Urothelium cell line (cell line): ENCODE measurements at places on chromosomes 16 and 17.

DNA sequence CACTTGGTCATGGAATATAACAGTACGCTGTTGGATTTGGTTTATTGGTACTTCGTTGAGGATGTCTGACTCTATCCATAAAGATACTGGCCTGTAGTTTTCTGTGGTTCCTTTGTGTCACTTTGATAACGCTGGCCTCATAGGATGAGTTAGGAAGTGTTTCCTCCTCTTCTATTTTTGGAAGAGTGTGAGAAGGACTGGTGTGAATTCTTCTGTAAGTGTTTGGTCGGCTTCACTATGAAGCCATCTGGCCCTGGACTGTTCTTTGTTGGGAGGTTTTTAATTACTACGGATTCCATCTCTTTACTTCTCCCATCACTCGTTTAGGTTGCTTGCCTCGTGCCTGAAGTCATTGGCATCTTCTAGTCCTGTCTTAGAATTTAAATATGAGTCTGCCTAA, 117.3 kb downstream of the OR1D5 start:
- no peak for DNase-seq

DNA sequence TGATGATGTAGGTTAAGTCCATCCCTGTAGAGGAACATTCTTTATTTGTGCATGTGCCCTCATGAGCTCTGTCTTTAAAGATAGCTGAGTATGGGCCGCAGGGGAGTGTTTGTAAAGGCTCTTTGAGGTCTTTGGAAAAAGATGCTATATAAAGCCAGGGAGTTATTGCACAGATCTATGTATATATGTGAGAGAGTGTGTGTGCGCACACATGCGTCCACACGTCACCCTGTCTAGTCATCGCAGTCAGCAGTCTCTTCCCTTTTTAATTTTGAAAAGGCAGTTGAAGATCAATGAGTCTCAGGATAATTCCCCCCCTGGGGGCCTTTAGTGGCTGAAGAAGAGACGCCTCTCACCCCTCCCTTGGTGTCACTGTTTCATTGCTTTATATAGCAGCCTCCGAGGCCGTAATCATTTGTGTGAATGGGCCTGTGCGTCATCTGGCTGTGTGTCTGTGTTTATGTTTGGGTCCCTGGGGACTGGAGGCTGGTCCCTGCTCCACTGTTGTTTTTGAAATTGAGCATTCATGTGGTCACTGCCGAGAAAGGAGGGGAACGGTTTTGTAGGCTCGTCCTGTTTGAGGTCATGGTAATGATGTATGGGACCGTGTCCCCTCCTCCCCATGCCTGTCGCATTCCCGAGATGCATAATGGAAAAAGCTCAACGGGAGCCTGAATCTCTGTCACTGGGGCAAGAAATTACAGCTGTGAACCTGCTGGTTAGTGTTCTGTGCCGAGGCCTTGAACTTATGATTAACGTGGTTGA, 143.9 kb downstream of the SNX29 start:
- DNase-seq: peak; percentile 24

GRCh38 chr17:65750631-65751115, 189.2 kb upstream of the AXIN2 start:
- peak; percentile 95 for DNase-seq

DNA sequence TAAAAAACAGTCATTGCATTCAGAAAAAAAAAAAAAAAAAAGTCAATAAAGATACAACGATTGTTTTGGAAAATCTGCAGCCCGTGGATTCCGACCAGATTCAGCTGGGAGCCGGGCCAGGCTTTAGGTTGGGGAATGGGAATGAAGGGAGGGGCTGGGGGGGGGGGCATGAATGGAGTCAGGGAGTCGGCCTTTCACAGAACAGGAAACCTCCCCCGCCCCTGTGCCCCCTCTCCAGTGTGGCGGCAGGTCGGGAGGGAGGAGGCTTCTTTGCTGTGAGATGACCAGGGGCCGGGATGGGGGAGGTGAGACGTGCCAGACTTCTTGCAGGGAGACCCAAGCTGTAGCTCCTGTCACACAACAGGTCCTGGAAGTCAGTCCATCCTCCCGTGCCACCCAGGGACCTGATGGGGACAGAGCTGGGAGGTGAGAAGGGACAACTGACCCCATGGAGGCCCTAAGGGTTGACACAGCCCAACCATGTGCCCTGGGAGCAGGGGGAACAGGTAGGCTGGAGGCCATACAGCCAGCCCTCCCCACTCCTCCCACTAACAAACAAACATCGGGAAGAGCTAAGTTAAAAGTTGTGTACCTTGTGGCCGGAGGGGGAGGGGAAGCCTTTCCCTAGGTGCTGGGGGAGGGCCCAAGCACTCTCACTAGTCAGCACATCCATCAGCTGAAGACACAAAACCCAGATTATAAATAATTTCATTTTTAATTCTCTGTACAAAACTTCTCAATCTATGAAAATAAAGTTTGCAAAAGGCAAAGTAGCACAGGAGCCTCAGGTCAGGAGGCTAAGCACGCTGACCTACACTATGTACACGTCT, 25.2 kb downstream of the SREBF1 start:
- no peak for DNase-seq

- DNase-seq: no peak
These were observed 50.5 kb downstream of the IKZF3 start for GRCh38 chr17:39813631-39814030.

GRCh38 chr16:84348386-84348888, 19.9 kb upstream of the ATP2C2 start:
- DNase-seq: no peak

- peak; percentile 92 for DNase-seq
These were observed 792 bp downstream of the TMEM231 start for GRCh38 chr16:75555213-75555706.

- DNase-seq: peak; percentile 72
These were observed 239.8 kb downstream of the CHD9NB start for GRCh38 chr16:52812678-52813556.

DNA sequence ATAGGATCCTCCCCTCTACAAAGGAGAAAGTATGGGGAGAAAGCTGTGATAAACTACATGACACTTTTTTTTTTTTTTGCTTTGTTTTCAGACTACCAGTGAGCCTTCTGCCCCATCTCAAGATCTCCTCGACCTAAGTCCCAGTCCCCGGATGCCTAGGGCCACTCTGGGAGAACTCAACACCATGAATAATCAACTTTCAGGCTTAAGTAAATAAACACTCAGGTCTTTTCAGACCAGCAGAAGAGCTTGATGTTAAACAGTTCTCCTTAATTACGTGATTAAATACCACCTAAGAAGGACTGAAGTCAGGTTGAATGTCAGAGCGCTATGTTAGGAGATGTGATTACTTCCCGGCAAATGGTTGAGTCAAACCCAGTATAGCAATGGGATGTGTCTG, 31.4 kb downstream of the COX11 start:
- DNase-seq: no peak
